Metanephros (tissue), 2 donors: ENCODE measurements at places on chromosomes 3 and 15. TPM values are rescaled to one million over a fixed set of nuclear protein-coding genes. Genes with fewer than 3 reads are reported as not detected.

Gene CDHR4
- 0.35 TPM for total RNA-seq

Gene STXBP5L
- total RNA-seq, result 0.12 TPM

Gene ZSCAN29
- 28.8 TPM for total RNA-seq

Gene DUOX1
- 1.8 TPM for total RNA-seq

Gene TNFSF10
- 50.2 TPM for total RNA-seq

Gene GOLGA8S
- 0.12 TPM for total RNA-seq

Gene ACKR4
- 1.9 TPM for total RNA-seq

Gene ATP13A5
- not detected for total RNA-seq

Gene HEG1
- total RNA-seq, result 49.2 TPM

Gene KIF15
- total RNA-seq, result 6.4 TPM

Gene CLDN11
- total RNA-seq, result 267 TPM

Gene VPS18
- 23.5 TPM for total RNA-seq

Gene CELF6
- total RNA-seq, result 2.4 TPM

Gene EPB42
- 14.8 TPM for total RNA-seq

Gene GORASP1
- total RNA-seq, result 51.3 TPM

Gene SERINC4
- 0.23 TPM for total RNA-seq

Gene CCR3
- 0.47 TPM for total RNA-seq

Gene GBE1
- 29.9 TPM for total RNA-seq

Gene ZPLD1
- total RNA-seq, result 0.12 TPM

Gene LRRIQ4
- total RNA-seq, result 0.35 TPM
